ENCODE measurements at places on chromosomes 3 and 15.

- DNase-seq: no peak
Observed at GRCh38 chr3:126039870-126040269, 44.1 kb downstream of the SLC41A3 start.

GRCh38 chr15:29278436-29279105, 8.9 kb upstream of the NSMCE3 start:
- no peak for DNase-seq

GRCh38 chr15:45169608-45170480, 17.9 kb downstream of the SHF start:
- DNase-seq: no peak

DNA sequence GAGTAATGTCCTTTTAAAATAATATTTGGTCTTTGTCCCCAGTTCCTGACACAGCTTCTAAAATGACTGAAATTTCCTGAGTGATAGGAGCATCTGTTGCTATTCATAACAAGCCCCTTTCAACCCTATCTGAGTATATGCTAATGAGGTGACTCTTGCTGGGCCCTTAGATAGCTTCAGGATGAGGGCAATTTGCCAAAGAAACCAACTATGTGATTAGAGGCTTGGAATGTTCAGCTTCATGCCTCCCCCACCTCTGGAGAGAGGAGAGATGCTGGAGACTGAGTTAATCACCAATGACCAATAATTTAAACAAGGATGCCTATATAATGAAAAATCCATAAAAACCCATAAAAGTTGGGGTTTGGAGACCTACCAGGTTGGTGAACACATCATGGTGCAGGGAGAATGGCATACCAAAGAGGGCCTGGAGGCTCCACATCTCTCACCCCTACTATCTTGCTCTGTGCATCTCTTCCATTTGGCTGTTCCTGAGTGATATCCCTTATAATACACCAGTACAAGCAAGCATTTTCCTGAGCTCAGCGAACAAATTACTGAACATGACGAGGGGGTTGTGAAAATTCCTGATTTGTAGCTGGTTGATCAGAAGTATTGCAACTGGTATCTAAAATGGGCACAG, 189.2 kb downstream of the ECT2 start:
- no peak for DNase-seq

GRCh38 chr3:55579496-55579895, 92.4 kb upstream of the WNT5A start:
- DNase-seq: no peak

GRCh38 chr3:44914936-44915335, 40.5 kb downstream of the TGM4 start:
- no peak for DNase-seq

- no peak for DNase-seq
Observed at GRCh38 chr3:153210660-153211059, 48.6 kb downstream of the RAP2B start.

- DNase-seq: no peak
Observed at GRCh38 chr3:176926688-176927087, 270.6 kb downstream of the TBL1XR1 start.

DNA sequence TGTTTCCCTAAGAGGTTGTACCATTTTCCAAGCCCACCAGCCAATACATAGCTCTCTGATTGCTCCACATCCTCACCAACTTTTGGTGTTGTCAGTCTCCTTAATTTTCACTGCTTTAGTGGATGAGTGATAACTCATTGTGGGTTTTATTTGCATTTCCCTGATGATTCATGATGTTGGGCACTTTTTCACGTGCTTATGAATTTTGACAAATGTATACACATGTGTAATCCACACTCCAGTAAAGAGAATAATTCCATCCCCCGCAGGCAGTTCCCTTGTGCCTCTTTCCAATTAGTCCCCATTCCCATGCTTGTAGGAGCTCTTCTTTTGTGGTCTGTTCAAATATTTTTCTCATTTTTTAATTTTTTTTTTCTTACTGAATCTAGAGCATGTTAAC, 52.4 kb downstream of the ANP32A start:
- DNase-seq: no peak

DNA sequence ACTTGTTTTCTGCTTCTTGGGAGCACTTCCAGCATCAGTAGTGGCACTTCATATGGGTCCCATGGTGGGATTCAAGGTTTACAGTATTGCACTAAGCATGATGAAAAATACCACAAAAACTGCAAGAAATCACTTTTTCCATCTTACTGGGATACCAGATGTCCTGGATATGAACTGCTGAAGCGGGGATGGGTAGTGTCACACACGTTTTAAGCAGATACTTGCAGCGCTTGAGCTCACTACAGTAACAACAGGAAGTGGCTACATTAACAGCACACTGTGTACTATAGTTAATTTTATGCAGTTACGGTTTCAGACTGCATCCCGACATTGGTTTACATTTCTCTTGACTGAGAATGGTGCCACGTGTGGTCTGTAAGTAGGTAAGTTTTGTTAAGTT, 3.5 kb upstream of the ISG20 start:
- DNase-seq: no peak

DNA sequence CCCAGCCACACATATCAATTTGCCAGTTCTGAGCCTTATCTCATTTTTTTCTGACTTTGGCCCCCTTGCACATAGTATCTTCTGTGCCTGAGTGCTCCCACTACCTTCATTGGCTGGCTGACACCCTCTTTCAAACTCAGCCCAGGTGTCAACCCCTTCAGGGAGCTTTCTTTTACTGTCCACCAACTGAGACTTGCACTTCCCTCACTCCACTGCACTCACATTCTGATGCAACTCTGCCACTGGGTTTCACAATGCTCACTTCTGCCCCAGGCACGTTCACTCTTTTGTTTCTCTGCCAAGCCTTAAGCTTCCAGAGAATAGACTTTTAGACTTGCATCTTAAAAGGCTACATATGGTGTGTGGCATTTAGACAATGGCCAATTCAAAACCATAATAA, 101.5 kb upstream of the CBLB start:
- no peak for DNase-seq

DNA sequence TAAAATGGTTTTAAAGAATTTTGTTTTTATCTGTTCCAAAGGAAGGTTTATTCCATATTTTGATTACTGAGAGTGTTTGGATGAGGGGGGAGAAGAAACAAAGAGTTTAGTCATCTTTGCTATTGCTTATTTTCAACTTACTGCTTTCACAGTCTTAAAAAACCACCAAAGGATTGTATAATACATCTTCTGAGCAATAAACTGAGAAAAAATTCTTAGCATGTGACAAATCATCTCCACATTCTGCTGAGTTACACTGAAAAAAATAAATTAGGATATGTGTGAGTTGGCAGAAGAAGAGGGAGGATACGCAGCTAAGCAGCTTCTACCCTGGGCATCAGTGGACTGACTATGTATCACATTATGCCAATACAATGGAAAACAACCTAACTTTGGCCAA, 23.2 kb upstream of the ACTC1 start:
- DNase-seq: no peak

GRCh38 chr3:195084746-195085145, 186.2 kb downstream of the XXYLT1 start:
- DNase-seq: no peak

- DNase-seq: no peak
Observed at GRCh38 chr3:156341332-156341731, 213.6 kb downstream of the SSR3 start.

DNA sequence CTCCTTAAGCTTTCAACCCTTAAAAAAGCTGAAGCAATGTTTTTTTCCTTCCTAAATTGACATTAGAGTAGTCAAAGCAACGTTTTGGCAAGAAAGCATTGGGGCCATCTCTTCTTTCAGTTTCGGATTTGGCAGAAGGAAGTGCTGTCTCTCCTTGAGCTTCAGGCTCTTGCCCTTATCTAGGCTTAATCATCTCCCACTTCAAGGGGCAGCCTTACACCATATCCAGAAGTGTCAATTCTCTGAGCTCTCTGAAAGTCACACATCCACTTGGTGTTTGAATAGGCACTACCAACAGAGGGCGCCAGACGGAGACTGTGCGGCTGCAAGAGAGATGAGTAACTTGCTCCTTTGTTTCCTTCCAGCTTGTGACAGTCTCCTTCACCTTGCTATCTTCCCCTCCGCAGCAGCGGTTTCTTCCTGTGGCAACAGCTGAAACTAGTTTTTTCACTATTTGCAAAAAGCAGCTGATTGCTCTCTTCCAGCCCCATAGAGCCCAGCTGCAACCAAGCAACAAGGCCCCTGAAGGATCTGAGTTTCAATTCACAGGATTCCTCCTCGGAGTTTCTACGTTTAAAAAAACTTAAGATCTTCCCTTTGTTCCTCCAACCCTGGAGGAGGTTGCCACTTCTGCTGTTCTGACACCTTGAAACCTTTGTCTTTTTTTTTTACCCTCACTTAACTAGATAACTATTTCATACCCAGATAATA, 147.0 kb upstream of the SLCO3A1 start:
- DNase-seq: peak; percentile 68

- DNase-seq: no peak
Observed at GRCh38 chr3:133276594-133276993, 123.3 kb upstream of the BFSP2 start.

DNA sequence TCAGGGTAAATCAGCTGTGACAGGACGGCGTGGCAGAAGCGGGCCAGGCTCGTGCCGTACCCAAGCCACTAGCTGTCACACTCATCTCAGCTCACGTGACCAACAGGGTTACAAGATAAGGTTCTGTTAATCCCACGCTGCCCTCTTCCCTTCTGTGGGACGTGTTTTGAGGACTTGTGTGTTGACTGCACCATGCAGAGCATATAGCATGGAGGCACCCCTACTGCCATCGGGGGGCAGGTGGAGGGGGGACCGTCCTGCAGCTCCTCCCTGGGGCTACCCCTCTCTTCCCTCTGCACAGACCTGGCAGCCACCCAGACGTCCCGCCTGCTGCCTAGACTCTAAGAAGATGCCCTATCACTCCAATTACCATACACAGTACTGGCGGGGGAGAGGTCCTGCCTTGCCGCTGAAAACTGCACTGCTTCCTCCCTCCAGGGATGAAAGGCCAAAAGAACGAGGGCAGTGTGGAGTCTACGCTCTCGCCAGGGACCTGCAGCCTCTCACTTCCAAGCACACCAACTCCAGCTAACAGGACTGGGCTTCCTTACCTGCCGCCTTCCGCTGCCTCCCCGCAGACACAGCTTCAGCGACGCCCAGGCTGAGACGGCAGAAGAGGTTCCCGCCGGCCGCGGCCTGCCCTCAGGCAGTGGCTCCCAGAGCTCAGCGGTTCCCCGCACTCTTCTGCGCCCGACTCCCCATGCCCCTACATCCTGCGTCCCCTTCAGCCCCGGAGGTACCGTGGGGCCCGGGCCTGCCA, at the start of gene TNK2:
Gene TNK2 (minus strand): TSS at position 618 of the 760 bp plus-strand sequence. CDS start 19,963 bp downstream, outside the sequence.
- peak; percentile 65 for DNase-seq

GRCh38 chr3:120435621-120436020, 15.2 kb downstream of the FSTL1 start:
- no peak for DNase-seq

DNA sequence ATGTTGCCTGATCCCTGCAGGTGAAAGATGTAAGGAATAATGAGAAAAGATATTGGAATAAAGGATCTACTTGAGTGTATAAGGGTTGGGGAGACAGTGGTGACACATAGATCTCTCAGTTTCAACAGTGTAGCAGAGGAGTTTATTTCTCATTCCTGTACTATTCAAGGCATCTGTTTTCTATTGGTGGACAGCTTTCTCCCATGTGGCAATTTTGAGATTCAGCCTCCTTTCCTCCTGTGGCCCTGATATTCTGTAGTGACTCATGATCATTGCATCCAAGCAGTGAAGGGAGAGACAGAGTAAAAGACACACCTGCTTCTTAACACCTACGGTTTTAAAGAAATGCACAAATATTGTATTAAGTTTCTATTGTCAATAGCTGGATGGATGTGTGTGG, 327.6 kb downstream of the GRM7 start:
- no peak for DNase-seq

DNA sequence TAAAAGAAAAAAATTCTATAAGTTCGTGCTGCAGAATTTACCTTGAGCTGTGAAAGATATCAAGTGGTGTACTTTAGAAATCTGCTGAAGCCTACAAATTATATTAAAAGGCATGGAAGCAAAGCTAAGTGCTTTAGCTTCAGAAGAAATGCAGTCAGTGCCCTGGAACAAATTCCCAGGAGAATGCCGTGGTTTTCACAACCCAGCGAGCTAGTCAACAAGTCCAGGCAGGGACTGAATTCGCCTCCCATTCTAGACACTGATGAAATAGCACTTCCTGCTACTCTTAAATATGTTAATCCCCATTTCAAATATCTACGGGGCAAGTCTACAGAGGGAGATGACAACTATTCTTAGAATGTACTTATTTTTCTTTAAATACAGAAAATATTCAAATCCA, 326.4 kb upstream of the IGF1R start:
- DNase-seq: no peak

DNA sequence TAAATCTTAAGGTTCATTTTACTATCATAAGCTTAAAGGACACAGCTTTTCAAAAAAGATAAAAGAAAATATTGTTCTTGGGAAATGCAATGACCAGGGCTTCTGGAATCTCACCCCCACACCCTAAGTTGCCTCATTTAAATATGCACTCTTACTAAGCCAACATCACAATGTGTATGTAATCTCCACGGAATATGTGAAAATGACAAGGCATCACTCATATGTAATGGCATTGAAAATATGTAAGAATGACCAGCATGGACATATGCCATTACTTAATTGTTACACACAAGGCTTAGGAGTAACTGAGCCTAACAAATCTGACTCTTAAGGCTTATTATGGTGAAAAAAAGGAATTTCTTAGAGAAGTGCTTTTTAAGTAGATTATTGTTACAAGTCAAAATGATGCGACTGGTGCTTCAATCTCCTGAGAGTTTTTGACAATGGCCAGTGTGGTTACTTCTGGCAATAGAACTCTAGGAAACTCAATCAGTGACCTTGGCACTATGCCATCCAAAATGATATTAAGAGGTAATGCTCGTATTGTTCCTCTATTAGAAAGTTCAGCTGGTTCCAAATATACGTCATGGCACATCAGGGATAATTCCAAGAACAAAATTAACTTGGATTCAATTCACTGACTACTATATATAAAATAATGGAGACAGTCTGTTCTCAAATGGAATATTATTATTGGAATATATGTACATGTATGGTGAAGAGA, 290.0 kb upstream of the PLSCR5 start:
- DNase-seq: no peak

- no peak for DNase-seq
Observed at GRCh38 chr3:162534431-162534830, 1037.8 kb downstream of the OTOL1 start.

DNA sequence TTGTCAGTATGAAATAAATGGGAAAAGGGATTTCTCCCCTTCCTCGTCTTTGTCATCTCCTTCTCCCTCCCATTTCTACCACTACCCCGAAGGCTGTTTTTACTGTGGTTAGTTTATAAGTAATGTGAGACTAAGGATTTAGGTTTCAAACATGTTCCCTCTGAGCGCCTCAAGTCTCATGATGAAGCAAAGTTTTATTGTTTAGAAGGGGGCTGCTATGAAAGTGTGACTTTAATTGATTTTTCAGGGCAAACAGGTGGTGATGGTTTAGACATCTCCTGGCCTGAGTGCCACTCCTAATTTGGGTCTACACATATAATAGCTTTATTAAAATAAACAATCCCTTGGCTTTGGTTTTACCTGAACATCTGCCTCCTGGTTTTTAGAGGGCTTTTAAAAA, 185.5 kb downstream of the MCTP2 start:
- no peak for DNase-seq

All from activated T-cell treated with anti-CD3 and anti-CD28 coated beads, Interleukin-2, amount 50 U/mL, for 1 hour (primary cell).